Stimulated activated effector memory CD8-positive, alpha-beta T cell treated with anti-CD3 and anti-CD28 coated beads, Interleukin-12 subunit alpha, Interleukin-12 subunit beta, amount 100 ng/mL, for 72 hours (primary cell): ENCODE measurements at places on chromosomes 11 and 22.
A peak's percentile ranks its signal among the peaks of the same experiment; 100 is the strongest.

DNA sequence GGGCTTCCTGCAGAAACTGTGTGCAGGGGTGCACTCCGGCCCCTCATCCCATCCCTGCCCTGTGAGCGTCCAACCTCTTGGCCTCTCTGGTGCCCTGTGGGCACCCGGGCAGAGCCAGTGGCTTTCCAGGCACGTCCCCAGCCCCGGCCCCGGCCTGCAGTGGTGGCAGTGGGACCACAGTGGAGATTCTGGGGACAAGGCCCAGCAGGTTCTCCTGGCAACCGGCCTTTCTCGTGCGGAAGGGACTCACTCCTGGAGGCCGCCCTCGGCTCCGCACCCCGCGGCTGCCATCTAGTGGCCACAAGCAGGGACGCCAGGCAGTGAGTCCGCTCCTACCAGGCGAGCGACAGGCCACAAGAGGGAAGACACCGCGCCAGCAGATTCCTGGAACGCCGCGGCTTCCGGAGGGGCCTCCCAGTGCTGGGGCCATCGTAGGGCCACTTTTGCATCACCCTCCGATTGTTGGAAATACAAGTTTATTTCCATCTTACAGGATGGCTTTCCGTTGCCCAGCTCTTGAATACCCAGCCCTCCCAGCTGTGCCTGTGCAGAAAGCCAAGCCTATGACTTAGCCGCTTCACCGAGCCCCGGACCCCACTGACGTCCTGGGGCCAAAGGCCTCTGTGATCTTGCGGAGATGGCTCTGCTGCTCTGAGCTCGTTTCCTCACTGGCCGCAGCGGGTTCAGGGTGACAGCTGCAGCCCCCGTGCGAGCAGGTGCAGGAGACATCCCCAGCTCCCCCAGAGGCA lies 357.3 kb downstream of the CTTN start:
- peak; percentile 55 for DNase-seq

DNA sequence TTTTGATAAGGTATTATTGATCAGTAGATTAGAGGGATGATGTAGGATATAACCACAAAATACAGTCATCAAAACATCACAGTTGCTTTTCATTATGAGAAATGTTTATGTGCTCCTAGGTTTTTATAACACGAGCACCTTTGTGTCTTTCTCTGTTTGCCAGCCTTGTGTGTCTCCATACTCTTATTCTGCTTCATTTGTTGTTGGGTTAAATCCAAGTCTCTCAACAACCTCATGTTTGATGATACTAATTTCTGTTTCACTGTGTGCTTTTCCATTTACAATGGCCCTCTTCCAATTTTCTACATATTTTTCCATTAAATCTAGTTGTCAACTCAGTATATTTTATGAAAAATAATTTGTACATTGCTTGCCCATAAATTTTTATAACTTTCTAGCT lies 107.7 kb upstream of the POU2AF2 start:
- no peak for DNase-seq

- DNase-seq: no peak
These were observed 57.0 kb upstream of the CD5 start for GRCh38 chr11:61045271-61045670.

GRCh38 chr22:19085233-19085718 lies 36.9 kb downstream of the DGCR2 start:
- no peak for DNase-seq

GRCh38 chr11:120904116-120904515 lies 119.8 kb upstream of the TBCEL start:
- DNase-seq: no peak

GRCh38 chr11:108069947-108070346 lies 51.4 kb upstream of the ACAT1 start:
- DNase-seq: no peak

- DNase-seq: no peak
These were observed 22.1 kb upstream of the NNMT start for GRCh38 chr11:114273890-114274635.

- DNase-seq: no peak
These were observed 60.3 kb upstream of the IGLL5 start for GRCh38 chr22:22827187-22827939.

DNA sequence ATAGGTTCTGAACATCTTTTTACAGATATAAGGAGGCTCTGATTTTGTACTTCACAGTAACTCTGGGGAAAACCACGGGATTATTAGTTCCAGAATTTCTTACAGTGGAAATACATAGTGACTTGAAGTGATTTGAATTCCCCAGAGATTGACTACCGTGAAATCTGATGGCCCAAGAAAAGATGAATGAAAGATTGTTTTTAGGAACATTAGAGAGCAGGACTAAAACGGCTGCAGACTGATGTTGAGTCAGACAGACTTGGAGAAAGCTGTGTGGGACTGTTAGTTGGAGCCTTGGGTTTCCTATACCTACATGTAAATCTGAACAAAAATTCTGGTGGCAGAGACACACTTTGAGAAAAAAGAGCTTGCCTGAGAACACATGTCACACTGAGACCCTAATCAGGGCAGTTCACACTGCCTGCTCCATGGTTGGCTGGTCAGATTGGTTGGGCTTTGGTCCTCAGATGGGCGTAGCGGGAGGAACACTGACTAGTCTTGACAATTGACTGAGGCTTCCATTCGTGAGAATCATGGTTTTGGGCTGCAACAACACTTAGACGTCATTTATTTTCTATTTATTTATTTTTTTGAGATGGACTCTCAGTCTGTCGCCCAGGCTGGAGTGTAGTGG lies 6.8 kb downstream of the PPP6R3 start:
- no peak for DNase-seq

- no peak for DNase-seq
These were observed 188.4 kb downstream of the SOX6 start for GRCh38 chr11:16167706-16168487.

DNA sequence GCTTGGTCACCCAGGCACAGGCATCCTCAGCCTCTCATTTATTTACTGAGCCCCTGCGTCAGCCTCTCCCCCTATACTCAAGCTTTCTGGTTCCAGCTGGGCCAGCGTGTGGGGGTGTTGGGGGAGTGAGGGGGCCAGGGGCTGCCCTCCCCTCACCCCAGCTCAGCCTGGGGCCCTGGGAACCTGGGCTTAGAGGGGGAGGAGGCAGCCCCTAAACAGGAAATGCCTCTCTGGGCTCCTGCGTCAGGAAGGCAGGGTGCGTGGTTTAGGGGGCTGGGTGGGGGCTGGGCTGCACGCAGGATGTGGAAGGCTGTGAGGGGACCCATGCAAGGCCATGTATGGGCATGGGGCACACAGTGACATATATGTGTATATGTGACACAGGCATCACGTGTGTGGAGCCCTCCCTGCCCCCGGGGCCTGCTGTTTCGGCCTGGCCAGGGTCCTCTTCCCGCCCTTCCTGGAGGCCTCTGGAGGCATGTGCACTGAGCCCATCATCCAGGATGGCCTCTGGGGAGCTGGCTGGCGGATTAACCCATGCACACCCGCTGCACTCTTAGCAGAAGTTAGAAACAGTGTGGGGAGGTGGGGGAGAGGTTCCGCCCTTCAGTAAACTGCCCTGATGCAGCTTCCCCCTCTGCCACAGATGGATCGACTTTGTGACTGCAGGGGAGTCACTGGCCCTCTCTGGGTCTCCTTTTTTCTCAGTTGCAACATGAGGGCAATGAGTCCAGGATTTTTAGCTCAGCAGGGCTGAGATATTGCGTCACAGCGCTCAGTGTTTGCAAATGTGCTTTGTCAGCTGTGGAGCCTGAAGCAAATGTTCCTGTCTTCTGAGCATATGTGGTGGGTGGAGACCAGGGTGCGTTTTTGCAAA lies 1.1 kb upstream of the CD248 start:
- DNase-seq: peak; percentile 65

DNA sequence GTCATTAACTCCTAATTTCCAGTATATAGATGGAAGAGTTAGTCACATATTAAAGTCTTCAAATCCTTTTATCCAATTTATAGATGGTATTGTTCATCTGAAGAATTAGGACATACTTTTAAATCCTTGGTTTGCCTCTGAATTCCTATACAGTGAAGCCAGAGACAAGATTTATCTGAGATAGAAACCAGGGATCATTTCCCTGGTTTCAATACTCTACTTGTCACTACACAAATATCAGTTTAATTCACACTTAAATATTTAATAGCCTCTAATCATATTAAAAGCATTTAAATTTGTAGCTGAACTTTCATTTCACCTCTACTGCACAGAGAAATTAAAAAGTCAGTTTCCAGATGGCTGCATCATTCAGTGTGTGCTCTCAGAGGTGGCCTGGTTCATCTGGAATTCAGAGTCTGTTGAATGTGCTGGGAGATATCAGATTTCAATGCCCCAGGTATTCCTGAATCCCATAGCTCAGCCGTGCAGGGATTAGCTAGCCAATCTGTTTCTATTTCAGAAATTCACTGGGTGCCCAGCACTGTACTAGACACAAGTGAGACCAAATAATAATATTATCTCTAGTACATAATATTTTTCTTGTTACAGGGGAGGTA lies 344.3 kb downstream of the AASDHPPT start:
- no peak for DNase-seq

GRCh38 chr11:23555085-23555484 lies 694.8 kb upstream of the CCDC179 start:
- DNase-seq: no peak

GRCh38 chr11:69374946-69375310 lies 81.0 kb downstream of the MYEOV start:
- DNase-seq: no peak

DNA sequence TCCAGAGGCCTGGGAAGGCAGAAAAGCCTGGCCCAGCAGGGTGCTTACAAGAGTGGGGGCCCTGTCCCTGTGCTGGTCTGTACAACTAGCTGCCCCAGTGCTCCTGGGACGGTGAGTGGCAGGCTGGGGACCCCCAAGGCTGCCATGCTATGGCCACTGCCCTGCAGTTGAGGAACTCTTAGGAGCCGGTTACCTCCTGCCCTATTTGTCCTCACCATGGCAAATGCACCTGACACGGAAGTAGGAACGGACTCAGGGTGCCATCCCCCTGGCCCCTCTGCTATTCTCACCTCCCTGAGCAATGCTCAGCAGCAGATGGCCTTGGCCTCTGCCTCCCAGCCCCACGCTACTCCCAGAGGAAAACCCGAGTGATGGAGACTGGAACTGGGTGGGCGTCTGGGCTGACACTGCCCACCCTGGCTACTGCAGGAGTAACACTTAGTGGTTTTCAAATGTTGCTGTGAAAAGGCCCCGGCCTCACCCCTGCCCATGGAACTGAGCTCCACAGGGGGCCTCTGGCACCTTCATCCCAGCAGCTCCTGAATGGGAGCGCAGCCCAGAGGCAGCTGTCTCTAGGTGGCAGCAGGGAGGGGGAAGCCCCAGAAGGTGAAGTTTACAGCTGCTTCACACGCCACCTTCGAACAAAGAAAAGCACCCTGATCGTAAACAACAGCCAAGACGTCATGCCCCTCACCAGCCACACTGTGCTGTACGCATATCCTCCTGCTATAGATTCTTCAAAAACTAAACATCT lies 105.3 kb downstream of the CTTN start:
- no peak for DNase-seq

DNA sequence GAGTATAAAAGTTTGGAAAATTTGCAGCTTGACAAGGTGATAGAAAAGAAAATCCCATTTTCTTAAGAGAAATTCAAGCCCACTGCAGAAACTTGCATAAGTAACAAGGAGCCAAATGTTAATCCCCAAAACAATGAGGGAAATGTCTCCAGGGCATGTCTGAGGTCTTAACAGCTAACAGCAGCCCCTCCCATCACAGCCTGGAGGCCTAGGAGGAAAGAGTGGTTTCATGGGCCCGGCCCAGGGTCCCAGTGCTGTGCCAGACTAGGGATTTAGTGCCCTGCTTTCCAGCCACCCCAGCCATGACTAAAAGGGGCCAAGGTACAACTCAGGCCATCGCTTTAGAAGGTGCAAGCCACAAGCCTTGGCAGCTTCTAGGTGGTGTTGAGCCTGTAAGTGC lies 123.7 kb upstream of the TRPC6 start:
- no peak for DNase-seq

DNA sequence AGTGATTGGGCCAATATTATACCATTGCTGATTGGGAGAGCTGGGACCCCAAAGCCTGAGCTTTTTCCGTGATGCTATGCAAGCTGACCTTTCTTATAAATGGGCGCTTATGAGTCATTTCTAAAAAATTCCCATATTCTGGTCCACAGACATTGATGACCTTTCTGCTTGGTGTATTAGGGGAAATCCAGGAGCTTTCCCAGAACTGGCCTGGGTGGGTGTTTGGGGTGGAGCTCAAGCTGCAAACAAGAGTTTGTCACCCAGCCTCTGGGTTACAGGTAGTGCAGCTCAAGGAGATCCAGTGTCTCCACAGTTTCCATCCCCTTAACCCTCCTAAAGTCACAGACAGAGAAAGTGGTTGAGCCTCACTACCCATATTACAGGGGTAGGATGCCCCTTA lies 67.7 kb downstream of the CCDC81 start:
- no peak for DNase-seq

- no peak for DNase-seq
These were observed 91.1 kb upstream of the LMO1 start for GRCh38 chr11:8354622-8355415.

- DNase-seq: no peak
These were observed 142.2 kb downstream of the FAM76B start for GRCh38 chr11:95647355-95647754.

DNA sequence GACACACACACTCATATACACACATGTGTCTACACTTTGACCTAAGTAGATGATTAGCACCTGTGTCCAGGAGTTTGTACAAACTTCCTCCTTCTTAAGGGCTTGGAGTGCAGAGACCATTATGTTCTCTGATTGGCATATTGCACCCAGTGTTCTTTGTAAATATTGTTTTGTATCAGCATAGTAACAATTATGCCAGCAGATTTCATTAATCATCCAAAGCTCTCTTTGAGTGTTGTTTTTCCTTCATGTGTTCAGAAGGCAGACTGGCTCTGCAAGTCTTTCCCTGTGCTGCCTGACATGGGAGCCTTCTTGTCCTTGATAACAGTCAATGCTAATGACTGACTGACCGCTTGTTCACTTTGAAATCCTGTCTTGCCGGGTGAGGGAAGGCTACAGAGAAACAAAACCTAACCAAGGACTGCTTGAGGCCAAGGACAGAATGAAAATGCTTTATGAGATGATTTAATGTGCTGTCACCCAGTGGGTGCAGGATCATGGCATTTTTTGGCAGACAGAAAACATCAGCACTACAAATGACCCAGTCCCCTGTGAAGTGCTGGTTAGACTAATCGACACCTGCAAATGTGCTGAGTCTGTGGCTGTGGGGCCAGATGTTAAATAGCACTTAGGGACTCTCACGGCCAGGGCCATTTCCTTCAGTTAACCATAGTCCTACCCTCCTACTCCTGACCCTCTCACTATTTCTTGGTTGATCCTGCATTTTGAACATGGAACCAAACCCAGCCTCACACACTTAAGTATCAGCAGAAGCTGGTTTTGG lies 6.6 kb upstream of the BARX2 start:
- no peak for DNase-seq

DNA sequence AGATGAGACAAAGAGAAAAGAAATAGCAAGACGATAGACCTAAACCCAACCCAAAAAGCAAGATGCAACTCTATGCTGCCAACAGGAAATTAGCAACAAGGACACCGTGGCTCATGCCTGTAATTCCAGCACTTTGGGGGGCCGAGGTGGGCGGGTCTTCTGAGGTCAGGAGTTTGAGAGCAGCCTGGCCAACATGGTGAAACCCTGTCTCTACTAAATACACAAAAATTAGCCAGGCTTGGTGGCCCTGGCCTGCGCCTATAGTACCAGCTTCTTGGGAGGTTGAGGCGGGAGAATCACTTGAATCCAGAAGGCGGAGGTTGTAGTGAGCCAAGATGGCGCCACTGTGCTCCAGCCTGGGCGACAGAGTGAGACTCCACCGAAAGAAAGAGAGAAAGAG lies 24.3 kb upstream of the IL10RA start:
- no peak for DNase-seq

GRCh38 chr22:39940757-39941305 lies 19.4 kb upstream of the TMA7B start:
- DNase-seq: no peak

GRCh38 chr11:102986815-102987214 lies 31.3 kb upstream of the MMP13 start:
- DNase-seq: no peak
